OCI-M1 (cell line): ENCODE measurements at places on chromosomes 3 and 15.

DNA sequence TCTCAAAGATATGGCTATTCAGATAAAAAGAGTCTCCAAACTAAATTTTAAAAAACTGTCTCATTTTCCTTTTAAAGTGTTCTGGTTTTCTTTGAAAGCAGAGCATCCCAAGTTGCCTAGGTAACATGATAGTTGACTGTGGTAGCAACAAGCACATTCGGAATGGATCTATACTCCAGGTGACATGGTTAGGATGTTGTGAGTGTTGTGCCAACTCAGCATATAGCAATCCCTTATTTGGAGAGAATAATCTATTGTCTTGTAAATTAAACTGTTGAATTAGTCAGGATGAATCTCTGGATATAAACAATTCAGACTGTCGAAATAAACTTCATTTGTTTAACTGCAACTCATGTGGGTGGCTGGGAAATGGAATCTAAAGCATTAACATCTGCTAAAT is 418.6 kb downstream of the TUSC7 start:
- DNase-seq = no peak

DNA sequence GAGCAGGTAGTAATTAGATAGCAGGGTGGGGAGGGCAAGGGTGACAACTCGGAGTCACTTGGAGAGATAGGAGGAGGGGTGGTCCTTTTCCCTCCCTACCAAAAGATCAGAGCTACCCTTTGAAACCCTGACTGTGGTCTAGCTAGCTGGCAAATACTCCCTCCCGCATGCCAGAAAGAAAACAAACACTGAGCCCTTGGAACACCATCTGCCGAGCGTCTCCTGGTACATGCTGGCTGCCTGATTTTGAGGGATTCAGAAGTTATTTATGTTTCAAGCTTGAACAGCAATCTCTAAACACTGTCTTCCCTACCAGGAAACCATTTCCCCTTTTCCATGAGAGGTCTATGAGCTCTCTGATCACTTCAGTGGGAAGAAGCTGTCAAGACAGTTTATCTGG is 291.6 kb upstream of the CFAP20DC start:
- DNase-seq = no peak

GRCh38 chr3:113896930-113897329 is 50.9 kb upstream of the ZDHHC23 start:
- no peak for DNase-seq

DNA sequence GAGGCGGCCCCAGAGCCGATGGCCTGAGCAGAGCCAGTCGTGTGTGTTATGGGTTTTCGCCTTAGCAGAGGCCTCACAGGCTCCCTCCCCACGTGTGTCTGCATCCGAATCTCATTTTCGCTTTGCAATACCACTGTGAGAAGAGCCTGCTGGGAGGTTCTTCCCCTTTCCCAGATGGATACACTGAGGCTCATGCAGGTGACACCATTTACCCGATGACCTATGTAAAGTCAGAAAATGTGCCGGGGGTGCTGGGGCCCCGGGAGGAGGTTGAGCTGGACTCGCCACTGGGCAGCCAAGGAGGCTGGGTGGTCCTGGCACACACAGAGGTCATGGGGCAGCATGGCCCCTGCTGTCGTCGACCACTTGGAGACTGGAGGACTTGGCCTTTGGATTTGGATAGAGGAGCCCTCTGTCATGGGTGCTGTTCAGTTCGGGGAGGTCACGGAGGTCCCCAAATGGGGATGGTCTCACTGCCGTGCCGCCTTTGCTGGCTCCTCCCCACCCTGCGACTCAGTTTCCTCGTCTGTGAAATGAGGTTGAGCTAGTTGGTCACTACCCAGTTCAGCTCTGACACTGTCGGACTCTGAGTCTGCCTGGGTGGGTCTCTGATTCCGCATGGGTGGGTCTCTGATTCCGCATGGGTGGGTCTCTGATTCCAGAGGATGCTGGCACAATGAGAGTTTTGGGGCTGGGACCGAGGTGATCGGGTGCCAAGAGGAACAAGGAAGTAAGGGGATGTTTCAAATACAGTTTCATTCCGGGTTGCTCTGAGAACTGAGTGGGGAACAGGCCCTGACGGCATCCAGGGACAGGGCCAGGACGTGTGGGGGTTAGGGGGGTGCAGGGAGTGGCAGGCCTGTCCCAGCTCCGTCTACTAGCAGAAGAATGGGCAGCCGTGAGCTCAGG is 23.2 kb upstream of the MUC4 start:
- no peak for DNase-seq

- peak; percentile 90 for DNase-seq
Measured at GRCh38 chr15:36501063-36501678, 78.3 kb upstream of the CDIN1 start.
